ENCODE measurements at places on chromosomes 7 and 10.

DNA sequence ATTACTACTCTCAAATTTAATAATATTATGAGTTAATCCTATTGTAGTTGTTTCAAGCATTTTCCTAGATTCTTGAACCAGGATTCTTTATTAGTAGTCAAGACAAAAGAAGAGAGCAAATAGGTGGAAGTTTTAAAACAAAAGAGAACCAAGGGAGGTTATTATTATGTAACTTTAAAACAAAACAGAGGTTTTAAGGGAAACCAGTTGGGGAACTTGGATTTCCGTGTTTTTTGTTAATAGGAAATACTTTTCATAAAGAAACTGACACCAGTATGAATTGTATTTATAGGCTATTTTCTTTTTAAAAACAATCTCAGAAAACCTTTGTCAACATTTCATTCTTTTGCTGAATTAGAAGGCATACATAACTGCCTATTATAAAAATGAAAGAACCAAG is 183.9 kb downstream of the WNT2 start:
- H3K27me3 ChIP-seq, result no peaks in the 10 kb centered on the region
- no peak for DNase-seq
- peaks cover 15% of the 10 kb centered on the region for H3K4me1 ChIP-seq
- no peak overlapping the region for H3K4me3 ChIP-seq
- no peaks in the 10 kb centered on the region for H3K36me3 ChIP-seq

GRCh38 chr10:36256166-36256565 is 614.1 kb upstream of the FZD8 start:
- no peaks in the 10 kb centered on the region for H3K4me1 ChIP-seq
- no peak for DNase-seq
- no peak overlapping the region for H3K4me3 ChIP-seq
- H3K36me3 ChIP-seq, result no peaks in the 10 kb centered on the region
- no peak overlapping the region for H3K27ac ChIP-seq

GRCh38 chr10:22927661-22928403 is at the start of gene ARMC3:
Gene ARMC3, plus strand, starts transcription at chr10:22928053. Its CDS starts 3,944 bp downstream, at chr10:22931997.
- no peak within 1 kb of the TSS for H3K4me3 ChIP-seq
- peaks cover 4% of the 10 kb centered on the region for H3K27me3 ChIP-seq
- peak; percentile 41 for DNase-seq
- H3K36me3 ChIP-seq, result no peaks in the 10 kb centered on the region

- H3K4me3 ChIP-seq, result no peak overlapping the region
- peaks cover 2% of the 10 kb centered on the region for H3K36me3 ChIP-seq
- no peaks in the 10 kb centered on the region for H3K4me1 ChIP-seq
- H3K27ac ChIP-seq, result no peak overlapping the region
- DNase-seq, result no peak
Observed at GRCh38 chr7:64878684-64879083, 24.4 kb upstream of the ZNF273 start.

DNA sequence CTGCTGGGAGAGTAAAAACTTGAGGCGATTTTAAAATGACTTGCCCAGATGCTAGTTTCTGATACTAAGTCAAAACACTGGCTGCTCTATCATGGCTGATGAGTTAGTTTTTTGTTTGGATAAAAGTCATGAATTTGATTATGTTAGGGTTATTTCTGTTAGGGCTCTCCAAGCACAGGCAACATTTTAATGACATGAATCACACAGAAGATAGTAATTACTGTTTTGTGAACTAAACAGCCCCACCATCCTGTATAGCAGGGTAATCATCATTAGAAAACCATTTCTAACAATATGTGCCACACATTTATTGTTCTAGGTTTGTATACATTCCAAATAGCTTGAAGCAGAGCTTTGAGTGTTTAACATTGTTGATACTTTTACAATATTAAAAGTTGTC is 750.3 kb downstream of the ANKRD7 start:
- H3K36me3 ChIP-seq, result no peaks in the 10 kb centered on the region
- no peaks in the 10 kb centered on the region for H3K4me1 ChIP-seq
- no peak overlapping the region for H3K27ac ChIP-seq
- no peaks in the 10 kb centered on the region for H3K27me3 ChIP-seq
- H3K4me3 ChIP-seq, result no peak overlapping the region

- H3K4me1 ChIP-seq, result no peaks in the 10 kb centered on the region
- DNase-seq, result no peak
- H3K4me3 ChIP-seq, result no peak overlapping the region
- no peaks in the 10 kb centered on the region for H3K36me3 ChIP-seq
- no peak overlapping the region for H3K27ac ChIP-seq
- H3K27me3 ChIP-seq, result peaks cover 20% of the 10 kb centered on the region
Observed at GRCh38 chr7:23072922-23073321, 32.7 kb upstream of the KLHL7 start.

DNA sequence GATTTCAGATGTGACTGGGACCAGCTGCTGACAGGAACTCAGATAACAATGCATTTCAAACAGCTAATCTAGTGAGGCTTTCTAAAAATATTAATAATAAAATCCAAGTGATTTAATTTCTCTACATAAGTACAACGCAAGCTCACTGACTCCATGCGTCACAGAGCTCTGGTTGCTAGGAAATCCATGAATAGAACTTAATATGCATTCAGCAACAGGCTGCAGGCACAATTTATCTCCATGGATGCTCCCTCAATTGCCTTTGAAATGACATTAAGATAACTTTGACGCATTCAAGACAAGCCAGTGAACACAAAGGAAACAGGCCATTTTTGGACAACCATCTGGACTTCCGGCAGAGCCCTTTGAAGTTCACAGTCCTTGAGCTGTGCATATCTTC is 118.7 kb upstream of the COL1A2 start:
- H3K27ac ChIP-seq, result no peak overlapping the region
- H3K27me3 ChIP-seq, result peaks cover 6% of the 10 kb centered on the region
- H3K4me1 ChIP-seq, result peaks cover 6% of the 10 kb centered on the region
- H3K36me3 ChIP-seq, result no peaks in the 10 kb centered on the region

DNA sequence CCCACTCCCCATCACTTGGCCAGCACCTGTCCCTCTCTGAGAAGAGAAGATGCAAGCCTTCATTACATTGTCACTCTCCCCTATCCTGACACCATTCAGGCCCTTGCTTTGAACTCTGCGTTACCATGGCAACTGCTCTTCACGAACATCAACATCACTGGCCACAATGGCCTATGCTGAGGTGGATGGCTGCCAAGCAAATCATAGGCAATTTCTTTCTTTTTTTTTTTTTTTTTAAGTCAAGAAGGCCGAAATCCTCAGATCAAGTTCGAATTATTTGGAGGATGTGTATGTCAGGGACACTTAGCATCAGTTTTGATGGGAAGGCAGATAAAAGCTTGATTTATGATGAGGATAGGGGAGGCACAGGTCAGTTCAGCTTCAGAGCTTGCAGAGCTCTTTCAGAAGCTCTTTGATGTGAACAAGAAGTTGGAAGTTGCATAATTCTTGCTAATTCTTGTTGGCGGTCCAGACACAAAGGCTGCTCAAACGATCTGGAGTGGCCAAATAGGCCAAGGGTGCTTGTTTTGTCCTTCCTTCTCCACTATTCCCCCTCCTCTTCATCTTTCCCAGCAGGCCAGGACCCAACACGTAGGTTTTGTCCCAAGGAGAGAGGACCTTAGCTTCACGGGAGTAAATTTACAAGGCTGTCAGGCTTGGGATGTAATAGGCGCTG is 179.9 kb upstream of the NPVF start:
- no peak overlapping the region for H3K27ac ChIP-seq
- H3K36me3 ChIP-seq, result no peaks in the 10 kb centered on the region
- H3K27me3 ChIP-seq, result peaks cover 4% of the 10 kb centered on the region

DNA sequence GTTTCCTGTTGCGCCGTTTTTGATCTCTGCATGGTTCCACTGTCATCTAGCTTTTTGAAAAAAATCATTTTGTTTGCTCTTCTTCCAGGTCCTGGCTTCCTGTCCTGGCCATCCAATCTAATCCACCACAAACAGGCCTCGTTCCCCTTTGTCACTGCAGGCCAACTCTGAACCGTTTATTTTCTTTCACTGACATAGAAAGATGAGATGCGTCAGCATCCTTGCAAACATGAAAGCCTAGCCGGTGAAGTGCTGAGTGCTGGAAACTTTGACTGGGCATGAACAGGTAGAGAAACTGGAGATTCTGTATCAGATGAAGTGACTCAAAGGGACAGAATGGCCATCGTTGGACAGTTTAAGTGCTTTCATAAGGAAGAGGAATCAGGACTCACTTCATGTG is 1247.8 kb downstream of the TYW1 start:
- no peaks in the 10 kb centered on the region for H3K27me3 ChIP-seq
- no peaks in the 10 kb centered on the region for H3K36me3 ChIP-seq
- no peak overlapping the region for H3K27ac ChIP-seq
- no peak for DNase-seq
- H3K4me1 ChIP-seq, result no peaks in the 10 kb centered on the region

DNA sequence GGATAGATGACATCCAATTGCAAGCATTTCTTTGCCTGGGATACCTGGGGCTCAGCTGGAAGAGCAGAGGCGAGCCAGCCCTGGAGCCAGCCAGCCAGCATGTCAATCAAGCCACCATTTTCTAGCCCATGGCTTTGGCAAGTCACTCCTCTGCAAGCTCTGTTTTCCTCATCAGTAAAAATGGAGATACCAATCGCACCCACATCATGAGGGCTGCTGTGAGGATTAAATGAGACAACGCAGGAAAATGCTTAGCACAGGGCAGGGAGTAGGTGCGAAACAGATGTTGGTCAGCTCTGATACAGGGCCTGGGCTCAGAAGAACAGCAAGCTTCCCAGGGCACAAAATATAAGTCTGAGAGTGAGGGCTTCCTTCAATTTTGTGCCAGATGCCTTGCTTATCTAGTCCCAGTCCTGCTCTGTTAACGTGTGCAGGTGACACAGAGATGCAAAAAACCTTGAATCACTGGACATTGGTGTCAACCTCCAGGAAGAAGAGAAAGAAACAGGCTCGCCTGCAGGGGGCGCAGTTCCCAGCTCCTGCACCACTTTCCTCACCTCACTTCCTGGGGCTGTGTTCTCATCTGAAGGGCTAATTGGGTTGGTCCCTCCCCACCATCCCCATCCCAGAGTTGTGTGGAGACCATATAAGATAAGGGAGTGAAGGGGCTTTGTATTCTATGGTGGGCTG is 72.8 kb upstream of the CACUL1 start:
- H3K27me3 ChIP-seq, result no peaks in the 10 kb centered on the region
- no peaks in the 10 kb centered on the region for H3K4me1 ChIP-seq
- no peak overlapping the region for H3K4me3 ChIP-seq
- H3K36me3 ChIP-seq, result no peaks in the 10 kb centered on the region
- no peak overlapping the region for H3K27ac ChIP-seq
- DNase-seq, result no peak

- H3K4me1 ChIP-seq, result no peaks in the 10 kb centered on the region
- H3K27me3 ChIP-seq, result no peaks in the 10 kb centered on the region
- DNase-seq, result no peak
- no peaks in the 10 kb centered on the region for H3K36me3 ChIP-seq
Observed at GRCh38 chr10:120917521-120918250, 66.5 kb downstream of the WDR11 start.

DNA sequence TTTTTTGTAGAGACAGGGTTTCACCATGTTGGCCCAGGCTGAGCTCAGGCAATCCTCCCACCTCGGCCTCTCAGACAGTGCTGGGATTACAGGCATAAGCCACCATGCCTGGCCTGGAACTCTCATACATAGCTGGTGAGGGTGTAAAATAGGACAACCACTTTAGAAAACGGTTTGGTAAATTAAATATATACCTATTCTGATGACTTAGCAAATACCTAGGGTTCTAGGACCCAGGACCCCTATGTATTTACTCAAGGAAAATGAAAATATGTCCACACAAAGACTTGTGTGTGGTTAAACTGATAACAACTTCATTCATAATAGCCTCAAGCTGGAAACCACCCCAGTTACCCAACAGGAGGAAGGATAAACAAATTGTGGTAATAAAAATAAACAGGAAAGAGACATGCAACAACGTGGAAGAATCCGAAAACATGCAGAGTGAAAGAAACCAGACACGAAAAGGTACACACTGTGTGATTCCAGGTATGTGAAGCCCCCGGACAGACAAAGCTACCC is 52.7 kb downstream of the CARD11 start:
- H3K27me3 ChIP-seq, result no peaks in the 10 kb centered on the region
- H3K4me3 ChIP-seq, result no peak overlapping the region
- no peak overlapping the region for H3K27ac ChIP-seq

All from activated T-helper 1 cell treated with anti-CD3 and anti-CD28 coated beads, Interleukin-12 subunit alpha, Interleukin-12 subunit beta, Interleukin-2, Interleukin-4 antibody, amounts not matched to agents 30 ng/mL and 10 ng/mL and 1 ng/mL, durations not matched to agents 14 hours and 24 hours and 36 hours (primary cell).